ENCODE measurements at places on chromosomes 5 and 9.

GRCh38 chr9:125894566-125894965 lies 147.4 kb downstream of the PBX3 start:
- no peak for DNase-seq

GRCh38 chr5:125950012-125950615 lies 473.1 kb upstream of the GRAMD2B start:
- DNase-seq = no peak

DNA sequence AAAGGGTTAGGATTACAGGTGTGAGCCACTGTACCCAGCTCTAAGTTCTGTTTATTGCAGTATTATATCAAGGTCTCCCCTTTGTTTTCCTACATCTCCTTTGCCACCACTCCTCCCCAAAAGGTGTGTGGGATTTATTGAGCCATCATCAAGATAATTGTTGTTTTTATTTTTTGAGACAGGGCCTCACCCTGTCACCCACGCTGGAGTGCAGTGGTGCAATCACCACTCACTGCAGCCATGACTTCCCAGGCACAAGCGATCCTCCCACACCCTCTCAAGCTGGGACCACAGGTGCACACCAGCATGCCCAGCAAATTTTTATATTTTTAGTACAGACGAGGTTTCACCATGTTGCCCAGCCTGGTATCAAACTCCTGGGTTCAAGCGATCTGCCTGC lies 24.6 kb downstream of the SLC31A1 start:
- no peak for DNase-seq

GRCh38 chr5:33300209-33300742 lies 140.5 kb upstream of the TARS1 start:
- no peak for DNase-seq

GRCh38 chr5:8098081-8098480 lies 229.1 kb downstream of the MTRR start:
- DNase-seq = no peak

DNA sequence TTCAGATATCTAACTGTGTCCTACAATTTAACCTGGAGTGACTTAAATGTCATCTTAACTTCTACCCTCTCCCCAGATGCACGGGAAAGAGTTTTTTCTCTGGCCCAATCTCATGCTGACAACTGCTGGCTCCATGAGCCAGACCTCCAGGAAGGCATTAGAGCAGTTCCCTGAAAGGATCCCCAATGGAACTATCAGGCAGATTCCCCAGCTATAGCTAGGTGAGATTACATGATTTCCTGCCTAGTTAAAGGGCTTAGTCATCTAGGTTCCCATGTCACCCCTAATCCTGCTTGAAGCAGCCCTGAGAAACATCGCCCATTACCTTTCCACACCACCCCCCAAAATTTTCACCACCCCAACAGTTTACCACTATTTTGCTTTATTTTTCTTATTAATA lies 373.5 kb upstream of the TRPC7 start:
- DNase-seq = no peak

- no peak for DNase-seq
These were observed 5.4 kb upstream of the CEP72 start for GRCh38 chr5:606526-607399.

DNA sequence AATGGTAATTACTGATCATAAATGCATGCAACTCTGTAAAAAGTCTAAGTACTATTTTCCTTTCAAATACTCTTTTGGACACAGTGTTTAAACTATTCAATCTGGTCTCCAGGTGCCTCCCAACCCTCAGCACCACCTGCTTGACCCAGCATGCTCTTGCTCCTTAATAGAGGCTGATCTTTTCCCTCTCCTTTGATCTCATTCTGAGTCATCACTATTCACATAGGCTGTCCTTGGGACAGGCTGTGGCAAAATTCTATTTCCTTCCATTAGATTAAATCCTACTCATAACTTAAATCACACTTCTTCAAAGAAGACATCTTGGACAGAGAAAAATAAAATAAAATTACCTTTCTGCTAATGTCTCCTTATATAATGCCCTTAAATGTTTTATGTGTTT lies 199.4 kb upstream of the ST8SIA4 start:
- peak; percentile 20 for DNase-seq

DNA sequence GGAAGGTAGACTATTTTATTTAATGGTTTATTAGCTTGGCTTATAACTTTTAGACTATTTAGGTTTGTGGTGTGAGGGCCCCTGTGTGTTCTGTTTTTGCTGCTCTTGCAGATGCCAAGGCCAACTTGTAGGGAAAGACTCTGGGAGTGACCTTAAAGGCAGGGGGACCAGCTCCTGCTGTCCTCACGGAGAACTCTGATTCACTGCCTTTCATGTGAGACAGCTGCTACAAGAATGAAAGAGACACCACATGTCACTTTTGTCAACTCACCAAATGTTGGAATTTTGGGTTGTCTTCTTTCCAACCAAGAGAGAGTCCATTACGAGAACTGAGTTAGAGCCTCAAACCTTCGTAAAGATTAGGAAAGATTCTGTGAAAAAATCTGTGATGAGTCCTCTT lies 258.3 kb upstream of the ADAMTSL1 start:
- no peak for DNase-seq

DNA sequence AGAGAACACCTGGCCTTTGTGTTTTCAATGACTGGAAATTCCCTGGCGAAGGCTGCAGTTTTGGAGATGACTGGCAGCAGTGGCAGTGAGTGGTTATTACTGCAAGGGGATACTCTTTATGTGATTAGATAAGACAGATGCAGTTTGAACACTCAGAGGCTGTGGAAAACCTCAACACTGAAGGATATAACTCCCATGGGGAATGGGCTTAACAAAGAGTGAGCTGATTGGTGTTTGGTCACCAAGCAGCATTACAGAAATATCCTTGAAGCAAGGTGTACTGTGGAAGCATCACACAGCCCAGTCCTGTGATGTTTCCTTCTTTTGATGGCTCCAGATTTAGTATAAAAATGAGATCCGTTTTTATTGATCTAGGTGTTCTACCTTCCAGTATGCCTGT lies 490.7 kb upstream of the PTPRD start:
- DNase-seq = no peak
